Esophagus muscularis mucosa (tissue), 4 donors: ENCODE measurements at places on chromosomes 1 and 21. TPM values are rescaled to one million over a fixed set of nuclear protein-coding genes. Genes with fewer than 3 reads are reported as not detected.

DNA sequence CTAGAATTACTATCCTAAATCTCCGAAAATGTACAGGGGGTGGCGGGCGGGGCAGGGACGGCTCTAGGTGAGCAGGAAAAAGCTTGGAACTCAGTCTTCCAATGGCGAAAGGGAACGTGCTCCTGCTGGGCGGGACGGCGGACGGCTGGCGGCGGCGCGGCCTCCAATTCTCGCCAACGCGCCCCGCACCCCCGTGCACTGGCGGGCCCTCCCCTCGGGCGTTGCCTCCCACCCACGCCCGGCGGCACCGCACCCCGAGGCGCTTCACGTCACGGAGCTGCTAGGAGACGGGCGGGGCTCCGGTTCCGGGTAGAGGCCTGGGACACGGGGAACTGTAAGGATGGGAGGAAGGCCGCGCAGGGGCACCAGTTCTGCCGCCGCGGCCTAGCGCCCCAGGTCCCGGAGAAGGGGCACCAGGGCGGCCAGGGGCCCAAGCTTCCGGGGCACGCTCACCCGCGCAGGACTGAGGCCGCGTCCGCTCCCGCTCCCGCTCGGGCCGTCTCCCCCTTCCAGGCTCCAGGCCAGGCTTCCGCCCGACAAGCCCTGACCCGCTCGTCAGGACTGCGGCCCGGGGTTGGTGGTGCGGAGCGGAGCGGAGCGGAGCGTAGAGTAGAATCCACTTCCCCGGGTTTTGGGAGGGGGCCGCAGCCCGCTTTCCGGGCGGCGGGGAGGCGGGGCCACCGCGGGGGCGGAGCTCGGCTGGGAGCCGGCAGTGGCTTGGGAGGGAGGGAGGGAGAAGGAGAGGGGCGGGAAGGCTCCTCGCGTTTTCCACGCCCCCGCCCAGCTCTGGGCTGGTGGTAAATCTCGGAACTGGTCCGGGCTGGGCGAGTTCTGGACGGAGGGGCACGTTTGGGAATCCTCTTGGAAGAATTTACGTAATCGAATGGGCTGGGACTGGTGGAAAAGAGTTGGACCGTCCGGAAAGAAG is at the start of gene DDX59:
Gene DDX59, minus strand, starts transcription at position 594 of the 928 bp plus-strand sequence. CDS start 3,167 bp downstream, outside the sequence.
- H3K4me1 ChIP-seq, result peaks cover 47% of the 10 kb centered on the region
- H3K36me3 ChIP-seq, result peaks cover 6% of the 10 kb centered on the region
- peak within 1 kb of the TSS; percentile 81 for H3K4me3 ChIP-seq
- H3K27me3 ChIP-seq, result no peaks in the 10 kb centered on the region
- DNase-seq, result peak; percentile 99
- H3K27ac ChIP-seq, result peak within 1 kb of the TSS; percentile 95

DNA sequence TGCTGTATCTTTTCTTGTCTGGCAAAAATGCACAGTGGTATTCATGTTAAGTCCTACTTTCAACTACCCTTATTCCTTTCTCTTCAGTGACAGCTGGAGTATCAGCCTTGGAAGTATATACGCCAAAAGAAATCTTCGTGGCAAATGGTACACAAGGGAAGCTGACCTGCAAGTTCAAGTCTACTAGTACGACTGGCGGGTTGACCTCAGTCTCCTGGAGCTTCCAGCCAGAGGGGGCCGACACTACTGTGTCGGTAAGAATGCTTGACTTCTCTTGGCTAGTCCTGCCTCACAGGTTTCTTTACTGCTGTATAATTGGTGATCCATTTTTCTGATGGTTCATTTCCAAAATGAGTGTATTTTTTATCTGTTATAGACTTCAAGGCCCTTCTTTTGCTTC is 43.7 kb downstream of the MPZL1 start:
- H3K27ac ChIP-seq, result no peak overlapping the region
- DNase-seq, result no peak
- peaks cover 25% of the 10 kb centered on the region for H3K36me3 ChIP-seq

DNA sequence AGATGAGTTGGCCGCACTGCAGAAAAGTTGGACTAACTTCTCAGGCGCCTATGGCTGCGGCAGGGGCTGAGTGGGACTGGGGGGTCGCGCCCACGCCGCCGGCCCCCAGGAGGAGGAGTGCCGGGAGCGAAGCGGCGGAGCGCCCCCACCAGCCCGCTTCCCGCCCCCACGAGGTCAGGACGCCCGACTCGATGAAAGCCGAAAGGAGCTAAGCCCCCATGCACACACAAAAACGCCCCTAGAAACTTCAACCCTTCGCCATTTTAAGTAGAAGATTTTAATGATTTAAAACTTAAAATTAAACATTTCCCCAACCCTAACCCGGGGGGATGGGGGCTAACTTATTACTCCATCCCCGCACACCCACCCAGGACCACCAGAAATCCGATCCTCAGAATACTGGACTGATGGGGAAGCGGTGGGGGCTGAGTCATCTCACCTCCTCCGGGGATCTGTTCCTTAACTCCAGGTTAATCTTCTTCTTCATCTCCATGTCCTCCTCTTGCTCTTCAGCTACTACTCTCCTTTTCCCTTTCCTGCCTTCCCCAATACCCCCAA is 539 bp downstream of the ANP32E start:
- H3K36me3 ChIP-seq, result no peaks in the 10 kb centered on the region
- peaks cover 16% of the 10 kb centered on the region for H3K4me1 ChIP-seq
- peak overlapping the region; percentile 84 for H3K4me3 ChIP-seq
- no peaks in the 10 kb centered on the region for H3K27me3 ChIP-seq
- peak overlapping the region; percentile 99 for H3K27ac ChIP-seq

TRIM63 gene
- total RNA-seq, result 2.1 TPM

ELAPOR1 gene
- not detected for total RNA-seq

DNA sequence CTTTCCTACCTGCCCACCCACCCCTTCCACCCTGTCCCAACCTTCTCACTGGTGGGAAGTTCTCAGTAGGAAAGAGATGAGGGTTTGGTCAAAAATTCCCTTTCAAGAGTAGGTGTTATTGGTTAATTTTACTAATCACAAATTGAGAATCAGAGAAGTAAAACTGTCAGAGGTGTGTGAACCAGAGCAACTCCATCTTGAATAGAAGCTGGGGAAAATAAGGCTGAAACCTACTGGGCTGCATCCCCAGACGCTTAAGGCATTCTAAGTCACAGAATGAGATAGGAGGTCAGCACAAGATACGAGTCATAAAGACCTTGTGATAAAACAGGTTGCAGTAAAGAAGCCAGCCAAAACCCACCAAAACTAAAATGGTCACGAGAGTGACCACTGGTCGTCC is 11.5 kb downstream of the PLA2G2D start:
- H3K27ac ChIP-seq, result no peak overlapping the region
- no peak overlapping the region for H3K4me3 ChIP-seq
- no peak for DNase-seq
- no peaks in the 10 kb centered on the region for H3K36me3 ChIP-seq
- no peaks in the 10 kb centered on the region for H3K27me3 ChIP-seq

- H3K27ac ChIP-seq, result no peak overlapping the region
- no peaks in the 10 kb centered on the region for H3K4me1 ChIP-seq
- no peaks in the 10 kb centered on the region for H3K27me3 ChIP-seq
- no peak overlapping the region for H3K4me3 ChIP-seq
- H3K36me3 ChIP-seq, result no peaks in the 10 kb centered on the region
Observed at GRCh38 chr1:159247266-159247665, 42.6 kb downstream of the ACKR1 start.

DNA sequence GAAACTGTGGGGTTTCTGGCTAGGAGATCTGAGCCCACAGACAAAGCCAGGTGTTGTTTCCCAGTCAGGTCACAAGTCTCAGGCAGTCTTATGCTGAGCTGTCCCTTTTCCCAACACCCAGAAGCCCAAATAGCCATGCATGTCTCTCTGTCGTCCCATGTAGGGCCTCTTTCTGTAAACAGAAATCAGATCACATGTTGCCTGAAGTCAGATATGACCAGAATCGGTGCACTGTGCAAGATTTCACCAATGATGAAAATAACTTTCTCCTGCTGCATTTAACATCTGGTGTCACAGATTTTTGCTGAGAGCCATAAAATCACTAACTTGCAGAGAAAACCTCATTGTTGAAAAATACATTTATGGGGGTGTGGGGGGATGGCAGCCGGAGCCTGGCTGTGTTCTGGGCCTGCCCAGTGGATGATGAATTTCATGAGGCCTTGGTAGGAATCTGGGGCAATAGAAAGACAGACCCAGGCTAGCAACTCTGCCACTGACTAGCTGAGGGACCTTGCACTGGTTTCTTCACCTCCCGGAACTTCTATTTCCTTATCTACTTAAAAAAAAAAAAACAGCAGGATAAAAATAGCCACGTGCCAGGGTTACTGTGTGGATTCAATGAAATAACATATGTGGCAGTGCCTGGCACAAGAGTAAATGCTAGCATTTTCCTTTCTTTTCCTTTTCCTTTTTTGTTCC is 158.8 kb upstream of the NFIA start:
- H3K4me1 ChIP-seq, result no peaks in the 10 kb centered on the region
- H3K27me3 ChIP-seq, result no peaks in the 10 kb centered on the region

DNA sequence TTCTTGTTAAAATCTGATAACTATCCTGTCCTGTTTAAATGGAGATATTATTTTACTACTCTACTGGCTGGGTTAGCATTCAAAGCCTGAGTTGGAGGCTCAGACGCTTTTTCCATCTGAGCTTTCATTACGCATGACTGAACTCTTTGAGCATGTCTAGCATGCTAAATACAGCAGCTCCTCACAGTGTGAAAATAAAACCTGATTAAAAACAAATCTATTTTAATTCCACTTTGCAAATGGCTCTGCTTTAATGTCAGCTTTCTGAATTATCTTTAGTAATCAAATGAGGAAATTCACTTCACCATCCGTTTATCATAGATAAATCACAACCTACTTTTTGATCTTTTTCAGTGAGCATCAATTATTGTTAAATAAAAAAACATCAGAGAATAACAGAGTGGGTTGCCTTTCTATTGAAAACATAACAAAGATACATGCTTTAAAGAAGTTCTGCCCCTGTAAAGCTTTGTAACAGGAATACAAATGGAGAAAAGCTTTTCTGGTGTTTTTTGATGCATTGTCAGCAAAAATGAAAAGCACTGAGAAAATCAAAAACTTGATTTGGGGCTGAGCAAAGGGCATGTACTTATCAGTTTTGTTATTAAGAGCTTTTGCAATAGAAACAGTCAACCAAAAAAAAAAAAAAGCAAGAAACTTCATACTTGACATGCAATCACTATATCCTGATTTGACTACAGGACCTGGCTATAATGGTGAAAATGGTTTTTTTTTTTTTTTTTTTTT is 3.5 kb upstream of the SPEN start:
- H3K27ac ChIP-seq, result no peak overlapping the region
- peaks cover 11% of the 10 kb centered on the region for H3K4me1 ChIP-seq
- H3K4me3 ChIP-seq, result no peak overlapping the region
- no peaks in the 10 kb centered on the region for H3K36me3 ChIP-seq

GRCh38 chr1:167392200-167392696 is 126.1 kb downstream of the CD247 start:
- no peaks in the 10 kb centered on the region for H3K4me1 ChIP-seq
- H3K4me3 ChIP-seq, result no peak overlapping the region
- DNase-seq, result no peak

GRCh38 chr21:36059823-36060158 is 535 bp downstream of the SETD4 start:
- H3K4me1 ChIP-seq, result peaks cover 32% of the 10 kb centered on the region
- H3K4me3 ChIP-seq, result peak overlapping the region; percentile 77
- DNase-seq, result no peak
- no peaks in the 10 kb centered on the region for H3K27me3 ChIP-seq
